ENCODE measurements at places on chromosomes 4 and X.

DNA sequence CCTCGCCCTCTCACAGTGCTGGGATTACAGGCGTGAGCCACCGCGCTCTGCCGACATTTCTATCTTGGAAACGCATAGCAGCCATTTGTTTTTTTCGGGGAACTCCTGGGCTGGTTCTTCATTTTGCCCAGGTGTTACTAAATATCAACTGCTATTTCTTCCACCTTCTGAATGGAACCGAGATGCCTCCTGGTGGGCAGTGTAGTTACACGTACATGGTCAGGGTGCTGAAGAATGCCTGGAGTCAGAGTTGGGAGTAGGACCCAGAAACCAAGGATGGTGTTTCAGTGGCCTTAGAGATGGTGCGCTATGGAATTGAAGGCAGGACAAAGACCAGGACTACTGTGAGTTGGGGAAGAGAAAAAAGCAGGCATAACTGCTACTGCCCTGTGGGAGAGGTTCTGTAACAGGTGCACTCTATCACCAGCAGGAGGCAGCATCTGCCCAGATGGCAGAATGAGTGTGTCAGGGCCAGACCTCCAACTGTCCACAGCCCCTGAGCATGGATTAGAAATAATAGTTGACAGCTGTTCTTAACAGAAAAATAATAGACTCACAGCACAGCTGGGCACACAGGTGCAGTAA is 81.7 kb downstream of the ZC4H2 start:
- DNase-seq = peak; percentile 46

- no peak for DNase-seq
Measured at GRCh38 chrX:2336181-2336580, 164.6 kb downstream of the DHRSX start.

GRCh38 chr4:32775049-32775448 is 2054.9 kb downstream of the PCDH7 start:
- DNase-seq = no peak

- no peak for DNase-seq
Measured at GRCh38 chrX:26574234-26574633, 358.3 kb downstream of the MAGEB5 start.

GRCh38 chr4:164204434-164204833 is 549.5 kb upstream of the SMIM31 start:
- DNase-seq = peak; percentile 46

DNA sequence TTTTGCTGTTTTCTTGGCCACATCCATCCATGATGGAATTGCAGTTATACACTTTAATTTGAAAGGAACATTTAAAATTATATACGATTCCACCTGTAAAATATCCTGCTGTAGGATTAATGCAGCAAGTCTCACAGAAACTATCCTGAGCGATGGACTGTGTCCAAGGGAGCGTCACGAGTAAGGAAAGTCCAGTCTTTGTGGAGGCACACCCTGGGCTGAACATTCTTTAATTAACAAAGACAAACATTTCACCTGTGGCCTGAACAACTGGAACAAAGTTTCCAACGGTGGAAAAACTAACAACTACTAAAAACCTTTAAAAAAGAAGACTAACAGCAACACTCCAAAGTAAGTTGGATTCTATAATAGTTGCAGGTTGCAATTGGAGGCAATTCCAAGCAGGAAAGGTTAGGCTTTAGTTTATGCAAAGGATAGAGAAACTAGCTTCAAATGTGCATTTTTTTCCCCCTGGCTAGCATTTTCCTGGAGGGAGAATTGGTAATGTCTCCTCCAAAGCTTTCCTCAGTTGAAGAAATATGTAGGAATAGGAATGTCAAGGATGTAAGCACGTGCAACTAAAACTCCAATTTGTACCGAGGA is 11.0 kb downstream of the EREG start:
- DNase-seq = no peak

GRCh38 chrX:108468486-108468885 is 28.8 kb downstream of the COL4A5 start:
- peak; percentile 51 for DNase-seq

DNA sequence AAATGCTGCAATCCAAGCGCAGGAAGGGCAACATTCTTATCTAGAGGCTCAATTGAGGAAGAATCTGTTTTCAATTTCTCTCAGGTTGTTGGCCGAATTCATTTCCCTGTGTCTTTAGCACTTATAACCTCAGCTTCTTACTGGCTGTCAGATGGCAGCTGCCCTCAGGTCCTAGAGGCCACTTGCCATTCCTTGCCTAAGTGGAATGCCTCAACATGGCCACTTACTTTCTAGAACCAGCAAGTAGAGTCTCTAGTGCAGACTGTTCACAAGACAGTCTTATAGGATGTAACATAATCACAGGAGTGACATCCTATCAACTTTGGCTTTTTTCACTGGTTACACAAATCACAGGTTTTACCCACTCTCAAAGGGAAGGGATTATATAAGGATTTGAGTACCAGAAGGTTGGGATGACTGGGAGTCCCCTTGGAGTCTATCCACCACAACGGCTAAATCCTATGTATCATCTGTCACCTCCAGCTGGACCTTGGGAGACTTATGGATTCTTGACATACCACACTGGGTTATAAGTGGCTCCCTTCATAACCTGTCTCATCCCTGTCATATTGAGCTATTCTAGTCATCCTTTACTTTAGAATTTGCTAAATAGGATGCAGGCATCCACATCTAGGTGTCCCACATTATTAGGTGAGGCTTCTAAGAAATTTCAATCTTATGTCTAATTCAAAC is 297.9 kb upstream of the CTSO start:
- DNase-seq = no peak

- DNase-seq = no peak
Measured at GRCh38 chr4:69640289-69640688, 847 bp upstream of the UGT2A2 start.

GRCh38 chrX:85375333-85375738 is 4.1 kb downstream of the POF1B start:
- DNase-seq = no peak

DNA sequence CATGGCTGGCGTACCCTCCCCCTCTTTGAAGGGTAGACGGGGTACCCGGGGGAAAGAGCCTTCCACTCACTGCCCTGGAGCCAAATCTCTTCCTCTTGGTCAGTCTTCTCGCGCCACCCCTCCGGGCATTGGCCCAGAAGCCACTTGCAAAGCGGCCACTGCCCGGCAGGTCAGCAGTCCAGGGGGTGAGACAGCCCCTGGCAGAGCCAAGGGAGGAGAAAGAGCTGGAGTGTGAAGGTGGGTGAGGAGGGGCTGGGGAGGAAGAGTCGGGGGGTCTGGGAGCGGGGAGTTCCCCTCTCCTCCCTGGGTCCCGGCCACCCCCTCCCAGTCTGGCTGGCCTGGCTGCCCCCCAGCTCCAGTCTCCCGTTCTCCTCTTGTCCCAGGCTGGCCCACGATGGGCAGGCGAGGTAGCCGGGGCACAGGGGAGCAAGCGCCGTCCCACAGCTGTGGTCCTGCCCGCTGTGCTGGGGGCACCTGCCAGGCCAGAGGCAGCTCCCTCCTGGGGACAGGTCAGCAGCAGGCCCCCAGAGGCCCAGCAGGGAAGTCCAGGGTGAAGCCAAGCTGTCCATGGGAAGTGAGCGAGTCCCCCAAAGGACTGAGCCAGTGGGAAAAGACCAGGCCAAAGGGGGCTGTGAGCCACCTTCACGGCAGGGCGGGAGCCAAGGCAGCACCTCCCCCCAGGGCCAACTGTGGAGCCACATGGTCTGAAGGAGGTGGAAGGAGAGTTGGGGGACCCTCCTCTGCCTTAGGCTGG is 21.6 kb upstream of the DUSP9 start:
- DNase-seq = no peak

DNA sequence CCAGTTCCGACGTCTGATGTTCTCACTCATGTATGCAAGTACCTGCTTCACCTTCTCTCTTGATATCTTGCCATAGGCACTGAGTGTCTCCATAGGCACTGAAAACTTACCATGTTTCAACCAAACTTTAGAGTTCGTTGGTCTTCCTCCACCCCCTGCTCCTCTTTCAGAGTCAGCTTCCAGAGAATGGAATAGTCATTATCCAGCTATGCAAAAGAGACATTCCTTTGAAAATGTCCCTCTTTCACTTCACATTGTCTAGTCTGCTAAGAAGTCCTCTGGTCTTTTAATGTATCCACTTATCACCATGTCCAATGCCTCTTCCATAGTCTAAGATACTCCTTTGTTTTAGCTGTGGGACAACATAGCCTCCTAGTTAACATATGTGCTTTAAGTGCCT is 566.0 kb upstream of the TENM3 start:
- DNase-seq = no peak

DNA sequence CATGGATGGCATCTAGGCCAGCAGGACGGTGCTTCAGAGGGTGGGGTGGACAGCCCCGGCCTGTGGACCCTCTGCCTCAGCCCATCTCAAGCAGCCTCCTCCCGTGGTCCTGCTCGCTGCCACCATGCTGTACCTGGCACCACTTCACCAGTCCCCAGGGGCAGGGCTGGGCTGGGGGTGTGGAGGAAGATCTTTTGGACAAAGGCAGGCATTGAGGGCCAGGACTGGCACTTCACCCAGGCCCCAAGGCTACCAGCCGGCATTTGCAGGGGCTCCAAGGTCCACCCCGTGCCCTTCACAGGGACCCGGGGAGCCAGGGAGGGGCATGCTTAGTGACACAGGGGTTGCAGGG is 713 bp downstream of the PLXNB3 start:
- no peak for DNase-seq

- DNase-seq = no peak
Measured at GRCh38 chr4:21452931-21453330, 495.6 kb downstream of the KCNIP4 start.

- no peak for DNase-seq
Measured at GRCh38 chrX:50117476-50117875, 83.3 kb downstream of the AKAP4 start.

GRCh38 chr4:53037892-53038291 is 175.8 kb downstream of the RASL11B start:
- DNase-seq = no peak

DNA sequence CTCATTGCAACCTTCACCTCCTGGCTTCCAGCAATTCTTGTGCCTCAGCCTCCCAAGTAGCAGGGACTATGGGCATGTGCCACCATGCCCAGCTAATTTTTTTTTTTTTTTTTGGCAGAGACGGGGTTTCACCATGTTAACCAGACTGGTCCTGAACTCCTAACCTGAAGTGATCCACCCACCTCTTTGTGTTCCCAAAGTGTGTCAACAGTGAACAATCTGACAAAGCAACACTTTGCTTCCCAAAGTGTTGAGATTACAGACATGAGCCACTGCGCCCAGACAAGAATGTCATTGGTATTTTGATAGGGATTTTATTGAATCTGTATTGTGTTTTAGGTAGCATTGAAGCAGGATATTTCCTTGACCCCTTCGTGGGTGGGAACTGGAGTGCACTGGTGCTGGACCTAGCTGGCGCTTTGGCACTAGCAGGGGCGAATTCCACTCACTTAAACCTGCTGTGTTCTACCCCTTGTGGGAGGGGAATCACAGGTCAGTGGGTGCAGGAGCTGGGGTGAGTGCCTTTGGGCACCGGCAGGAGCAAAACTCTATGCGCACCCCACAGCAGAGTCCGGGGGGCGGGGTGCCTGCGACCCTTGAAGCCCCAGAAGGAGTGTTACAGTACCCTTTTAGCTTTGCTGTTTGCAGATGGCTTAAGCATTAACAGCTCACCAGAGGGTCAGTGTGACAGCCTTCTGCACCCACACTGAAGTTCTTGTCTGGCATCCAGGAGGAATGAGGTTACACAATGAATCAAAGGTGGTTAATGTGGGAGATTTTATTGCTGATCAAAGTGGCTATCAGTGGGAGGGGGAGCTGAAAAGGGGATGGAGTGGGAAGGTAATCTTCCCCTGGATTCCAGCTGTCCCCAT is 21.9 kb downstream of the KLF8 start:
- no peak for DNase-seq

- no peak for DNase-seq
Measured at GRCh38 chrX:120726294-120726693, 96.4 kb upstream of the C1GALT1C1 start.

DNA sequence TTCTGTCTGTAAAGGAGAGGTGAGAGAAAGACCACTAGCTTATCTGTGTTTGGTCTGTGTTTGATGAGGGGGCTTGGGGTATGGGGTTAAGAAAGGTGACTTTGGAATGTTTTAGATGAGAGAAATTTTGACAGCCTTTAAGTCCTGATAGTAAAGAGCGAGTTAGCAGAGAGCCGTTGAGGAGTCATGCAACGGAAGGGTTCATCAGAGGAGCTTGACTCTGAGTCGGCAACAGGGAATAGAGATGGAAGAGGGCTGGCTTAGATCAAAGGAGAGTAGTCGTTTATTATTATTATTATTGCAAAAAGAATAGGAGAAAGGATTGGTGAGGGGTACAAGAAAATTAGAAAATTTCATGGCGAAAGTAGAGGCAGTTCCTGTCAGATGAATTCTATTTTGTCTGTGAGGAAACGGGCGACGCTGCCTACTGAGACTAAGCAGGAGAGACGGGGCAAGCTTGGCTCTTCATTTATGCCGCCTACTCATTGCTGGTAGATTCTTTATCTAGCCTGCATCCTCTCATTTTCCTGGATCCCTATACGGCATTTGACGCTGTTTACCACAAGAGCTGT is 473 bp upstream of the VAMP7 start:
- DNase-seq = peak; percentile 52

DNA sequence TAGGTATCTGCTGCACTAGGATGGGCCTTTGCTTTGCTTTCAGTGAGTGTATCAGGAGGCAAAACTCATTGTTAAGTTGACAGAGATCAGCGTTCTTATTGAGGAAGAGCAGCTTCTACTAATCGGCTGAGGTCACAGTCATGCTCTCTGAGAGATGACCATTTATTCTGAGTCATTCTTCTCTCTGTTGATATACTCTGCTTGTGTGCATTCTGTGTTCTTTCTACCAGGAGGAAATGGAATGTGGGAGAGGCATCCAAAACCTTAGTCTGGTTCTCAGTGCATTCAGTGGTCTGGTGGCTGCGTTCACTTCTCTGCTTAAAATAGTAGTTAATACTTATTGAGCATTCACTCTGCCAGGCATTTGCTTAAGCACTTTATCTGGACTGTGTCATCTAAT is 66.2 kb downstream of the RRAGB start:
- no peak for DNase-seq

DNA sequence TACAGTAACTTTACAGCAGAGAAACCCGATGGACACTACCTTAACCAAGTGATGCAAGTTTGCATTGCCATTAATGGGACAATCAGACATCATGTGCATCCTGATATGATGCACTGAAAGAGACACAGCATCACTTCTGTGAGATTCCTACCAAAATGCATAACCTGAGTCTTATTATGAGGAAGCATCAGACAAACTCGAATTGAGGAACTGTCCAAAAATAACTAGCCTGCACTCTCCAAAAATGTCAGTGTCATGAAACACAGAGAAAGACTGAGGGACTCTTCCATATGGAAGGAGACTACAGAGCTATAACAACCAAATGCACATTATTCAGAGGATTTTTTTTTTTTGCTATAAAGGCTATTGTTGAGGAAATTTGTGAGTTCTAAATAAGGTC is 66.6 kb upstream of the IQSEC2 start:
- DNase-seq = no peak
